Tibial nerve (tissue), 4 donors: ENCODE measurements at places on chromosomes 2 and 18.

DNA sequence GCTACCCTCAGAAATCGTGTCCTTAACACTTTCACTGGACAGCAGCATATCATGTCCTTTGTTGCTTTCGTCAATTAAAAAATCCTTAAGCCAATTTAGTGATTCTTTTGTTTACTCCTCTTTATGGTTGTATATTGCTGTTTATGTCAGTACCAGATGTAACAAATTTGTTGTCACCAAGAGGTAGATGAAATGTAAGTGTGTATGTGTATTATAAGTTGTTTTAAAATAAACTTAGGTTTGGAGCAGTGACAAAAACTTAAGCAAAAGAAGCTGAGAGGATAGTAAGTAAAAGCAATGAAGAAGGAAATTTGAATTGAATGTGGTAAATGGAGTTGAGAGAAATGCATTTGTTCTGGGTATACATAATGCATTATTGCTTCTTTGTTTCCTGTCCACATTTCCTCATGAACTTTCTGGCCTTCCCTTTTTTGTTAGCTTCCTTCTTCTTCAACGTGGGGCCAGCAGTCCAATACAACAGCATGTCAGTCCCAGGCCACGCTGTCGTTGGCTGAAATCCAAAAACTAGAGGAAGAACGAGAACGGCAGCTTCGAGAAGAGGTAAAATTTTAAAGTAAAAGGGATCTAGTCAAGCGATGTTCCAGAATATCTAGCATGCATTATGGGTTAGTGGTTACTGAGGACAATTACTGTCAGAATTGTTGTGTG, 30.5 kb upstream of the SNORC start:
- DNase-seq = peak; percentile 64

DNA sequence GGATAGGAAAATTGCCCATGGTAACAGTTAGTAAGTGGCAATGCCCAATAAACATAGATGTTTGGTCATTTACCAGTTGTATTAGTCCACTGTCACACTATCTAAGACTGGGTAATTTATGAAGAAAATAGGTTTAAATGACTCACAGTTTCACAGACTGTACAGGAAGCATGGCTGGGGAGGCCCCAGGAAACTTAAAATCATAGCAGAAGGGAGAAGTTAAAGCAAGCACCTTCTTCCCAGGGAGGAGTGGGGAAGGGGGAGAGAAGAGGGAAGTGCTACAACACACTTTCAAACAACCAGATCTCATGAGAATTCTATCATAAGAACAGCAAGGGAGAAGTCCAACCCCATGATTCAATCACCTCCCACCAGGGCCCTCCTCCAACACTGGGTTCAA, 23.4 kb downstream of the NR4A2 start:
- DNase-seq = no peak

DNA sequence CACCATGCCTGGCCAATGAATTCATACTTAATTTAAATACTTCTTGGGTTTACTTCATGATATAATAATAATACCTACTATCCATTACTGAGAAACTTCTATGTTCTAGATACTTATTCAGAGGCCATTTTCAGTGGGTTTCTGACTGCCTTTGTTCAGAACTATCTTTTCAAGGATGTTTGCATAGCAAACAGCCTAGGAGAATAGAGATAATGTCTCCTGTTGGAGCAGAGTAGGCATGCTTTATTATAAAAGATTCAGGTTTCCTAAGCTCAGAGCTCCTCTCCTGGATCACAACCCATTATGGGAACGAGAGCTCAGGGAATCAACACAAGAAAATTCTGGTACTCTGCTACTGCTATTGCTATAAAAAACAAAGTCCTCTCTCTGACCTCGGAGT, 11.1 kb downstream of the FASTKD1 start:
- no peak for DNase-seq

- no peak for DNase-seq
Observed at GRCh38 chr2:200968162-200968561, 4.7 kb upstream of the ORC2 start.

DNA sequence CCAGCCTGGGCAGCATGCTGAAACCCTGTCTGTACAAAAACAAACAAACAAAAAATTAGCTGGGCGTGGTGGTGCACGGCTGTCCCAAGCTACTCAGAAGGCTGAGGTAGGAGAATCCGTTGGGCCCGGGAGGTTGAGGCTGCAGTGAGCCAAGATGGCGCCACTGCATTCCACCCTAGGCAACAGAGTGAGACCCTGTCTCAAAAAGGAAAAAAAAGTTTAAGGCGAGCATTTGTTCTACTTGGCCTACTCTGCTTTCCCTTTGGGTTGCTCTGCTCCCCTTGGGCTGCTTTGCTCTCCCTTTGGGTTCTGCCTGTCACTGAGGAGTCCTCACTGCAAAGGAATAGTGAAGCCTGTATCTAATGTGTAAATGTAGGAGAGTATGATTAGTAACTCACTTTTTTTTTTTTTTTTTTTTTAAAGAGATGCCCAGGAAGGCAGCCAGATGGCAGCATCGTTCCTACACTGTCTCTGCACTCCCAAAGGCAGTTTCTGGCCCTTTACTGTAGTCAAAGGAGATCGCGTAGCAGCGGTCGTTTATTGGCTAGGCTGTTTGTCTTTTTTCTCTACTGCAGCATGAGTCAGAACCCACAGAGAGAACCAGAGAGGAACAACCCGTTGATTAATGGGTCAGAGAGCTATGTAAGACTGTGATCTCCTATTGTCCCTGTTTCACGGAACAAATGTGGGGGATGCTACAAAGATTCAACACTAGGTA, 118.3 kb upstream of the CWC22 start:
- no peak for DNase-seq

DNA sequence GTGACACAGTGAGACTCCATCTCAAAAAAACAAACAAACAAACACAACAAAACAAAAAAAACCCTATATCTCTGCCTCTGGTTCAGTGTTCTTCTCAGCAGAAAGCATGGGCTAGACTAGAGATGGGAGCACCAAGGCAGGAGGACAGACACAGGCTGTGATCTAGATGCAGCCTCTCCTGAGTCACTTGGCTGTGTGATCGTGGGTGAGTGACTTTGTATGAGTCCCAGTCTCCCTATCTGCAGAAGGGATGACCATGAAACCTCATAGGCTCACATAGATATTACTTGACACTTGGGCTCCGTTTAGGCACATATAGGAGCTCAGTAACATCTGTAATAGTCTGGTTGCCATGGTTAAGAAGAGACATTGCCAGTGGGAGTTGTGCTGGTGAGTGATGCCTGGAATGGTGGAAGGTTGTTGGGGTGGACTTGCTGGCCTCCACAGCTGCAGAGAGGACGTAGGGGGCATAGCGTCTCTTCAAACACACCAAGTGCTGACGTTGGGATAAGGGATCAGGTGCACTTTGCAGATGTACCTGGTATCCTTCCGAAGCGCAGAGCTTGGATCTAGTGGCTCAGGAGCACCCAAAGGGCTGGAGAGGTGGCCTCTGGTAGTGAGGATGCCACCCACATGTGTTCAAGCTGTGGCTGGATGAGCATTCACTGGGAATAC, 318.9 kb upstream of the HS6ST1 start:
- no peak for DNase-seq

- no peak for DNase-seq
Observed at GRCh38 chr2:45836740-45837139, 185.3 kb downstream of the PRKCE start.

DNA sequence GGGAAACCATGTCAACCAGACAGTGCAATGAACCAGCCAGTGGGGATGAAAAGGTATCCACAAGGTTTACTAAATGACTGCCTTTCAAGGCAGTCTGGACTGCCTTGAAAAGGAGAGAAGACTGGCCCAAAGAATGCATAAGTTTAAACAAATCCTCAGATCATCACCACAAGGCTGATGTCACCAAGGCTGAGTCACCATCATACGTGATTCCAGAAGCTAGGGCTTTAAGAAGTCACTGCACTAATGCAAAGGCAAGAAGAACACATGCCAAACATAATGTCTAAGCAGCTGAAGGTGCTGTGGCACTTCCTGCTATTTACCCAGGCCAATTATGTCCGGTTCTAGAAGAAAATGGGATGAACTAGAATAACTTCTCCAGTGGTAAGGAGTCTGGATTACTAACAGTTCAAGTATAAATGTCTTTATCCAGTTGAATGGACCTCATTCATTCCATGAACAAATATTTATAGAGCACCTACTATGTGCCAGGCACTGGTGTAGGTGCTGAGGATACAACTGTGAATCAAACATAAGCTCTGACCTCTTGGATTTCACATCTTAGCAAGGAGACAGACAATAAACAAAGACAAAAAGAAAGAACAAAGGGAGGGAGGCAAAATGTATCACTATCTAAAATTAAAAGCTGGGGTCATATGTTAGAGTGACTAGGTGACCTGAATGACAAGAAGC, 37.6 kb upstream of the ONECUT2 start:
- no peak for DNase-seq

GRCh38 chr2:241095594-241096290, 6.3 kb downstream of the MTERF4 start:
- DNase-seq = no peak
